Karpas-422 (cell line): ENCODE measurements at places on chromosomes 6 and 20.

GRCh38 chr6:158170656-158171081 is 2.5 kb downstream of the GTF2H5 start:
- H3K36me3 ChIP-seq = peaks cover under 1% of the 10 kb centered on the region; the same call in 1 of the 2 replicates
- H3K27ac ChIP-seq = no peak overlapping the region

DNA sequence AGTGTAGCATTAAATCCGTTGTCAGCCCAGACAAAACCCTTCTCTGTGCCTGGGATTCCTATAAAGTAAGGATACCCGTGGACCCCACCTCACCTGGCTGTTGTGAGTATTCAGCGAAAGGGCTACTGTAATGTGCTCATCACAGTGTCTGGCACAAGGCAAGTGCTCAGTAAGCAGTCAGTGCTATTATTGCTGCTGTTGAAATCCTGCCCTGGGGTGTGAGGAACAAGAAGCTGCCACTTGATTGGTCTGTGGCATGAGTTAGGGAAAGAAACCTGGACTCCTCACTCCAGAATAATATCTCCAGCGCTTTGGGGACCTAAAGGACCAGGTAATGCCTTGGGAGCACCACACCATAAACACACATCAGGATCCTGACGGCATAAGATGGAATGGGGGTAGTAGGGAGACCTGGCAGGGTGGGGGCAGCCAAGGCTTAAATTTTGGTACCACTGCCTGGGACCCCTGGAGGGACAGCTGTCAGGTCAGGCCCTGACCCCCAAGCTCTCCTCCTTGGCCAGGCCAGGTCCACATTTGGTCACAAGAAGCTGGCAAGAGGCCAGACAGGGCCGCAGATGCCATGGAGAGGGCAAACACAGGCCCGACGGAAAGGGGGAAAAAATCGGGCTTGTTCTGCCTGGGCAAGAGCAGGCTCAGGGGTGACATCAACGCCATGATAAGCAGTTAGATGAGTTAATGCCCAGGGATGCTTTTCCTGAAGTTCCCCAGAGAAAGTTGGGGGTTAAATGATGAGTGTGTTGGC is 66.5 kb downstream of the MRPL14 start:
- no peak overlapping the region for H3K27ac ChIP-seq
- no peaks in the 10 kb centered on the region for H3K36me3 ChIP-seq
- no peak overlapping the region for H3K4me3 ChIP-seq
- no peak for DNase-seq
- H3K27me3 ChIP-seq = no peaks in the 10 kb centered on the region

DNA sequence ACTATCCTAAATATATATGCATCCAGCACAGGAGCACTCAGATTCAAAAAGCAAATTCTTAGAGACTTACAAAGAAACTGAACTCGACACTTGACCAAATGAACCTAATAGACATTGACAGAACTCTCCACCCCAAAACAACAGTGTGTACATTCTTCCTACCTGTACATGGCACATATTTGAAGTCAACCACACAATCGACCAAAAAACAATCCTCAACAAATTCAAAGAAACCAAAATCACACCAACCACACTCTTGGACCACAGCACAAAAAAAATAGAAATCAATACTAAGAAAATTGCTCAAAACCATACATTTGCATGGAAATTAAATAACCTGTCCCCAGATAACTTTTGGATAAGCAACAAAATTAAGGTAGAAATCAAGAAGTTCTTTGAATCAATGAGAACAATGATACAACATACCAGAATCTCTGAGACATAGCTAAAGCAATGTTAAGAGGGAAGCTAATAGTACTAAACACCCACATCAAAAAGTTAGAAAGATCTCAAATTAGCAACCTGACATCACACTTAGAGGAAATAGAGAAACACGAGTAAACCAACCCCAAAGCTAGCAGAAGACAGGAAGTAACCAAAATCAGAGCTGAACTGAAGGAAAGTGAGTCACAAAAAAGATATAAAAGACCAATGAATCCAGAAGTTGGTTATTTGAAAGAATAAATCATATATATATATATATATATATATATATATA is 12.5 kb upstream of the TREM1 start:
- H3K4me3 ChIP-seq = no peak overlapping the region
- no peak overlapping the region for H3K27ac ChIP-seq
- no peak for DNase-seq
- no peaks in the 10 kb centered on the region for H3K27me3 ChIP-seq

DNA sequence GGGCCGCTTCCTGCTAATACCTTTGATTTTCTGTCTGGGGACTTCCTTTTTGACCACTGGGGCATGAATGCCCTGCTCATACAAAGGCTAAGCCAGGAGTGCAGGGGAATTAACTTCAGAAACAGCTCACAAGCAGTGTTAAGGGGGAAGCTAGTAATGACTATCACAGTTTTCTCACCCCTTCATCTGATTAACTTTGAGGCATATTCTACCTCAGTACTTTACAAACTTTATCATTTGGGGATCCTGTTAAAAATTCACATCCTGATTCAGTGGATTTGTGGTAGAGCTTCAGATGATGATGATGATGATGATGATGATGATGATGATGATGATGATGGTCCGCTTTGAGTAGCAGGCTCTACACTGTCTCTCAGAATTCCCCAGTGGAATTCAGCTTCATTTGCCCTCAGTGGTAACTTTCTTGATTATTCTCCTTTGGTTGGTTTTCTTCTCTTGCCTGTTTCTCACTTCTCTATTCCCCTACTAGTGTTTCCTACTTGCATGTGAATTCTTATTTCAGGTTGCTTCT is 78.4 kb upstream of the TMEM170B start:
- peaks cover 41% of the 10 kb centered on the region for H3K4me1 ChIP-seq
- peak overlapping the region; percentile 31 for H3K4me3 ChIP-seq
- H3K27ac ChIP-seq = peak overlapping the region; percentile 76
- DNase-seq = peak; percentile 83
- no peaks in the 10 kb centered on the region for H3K27me3 ChIP-seq

GRCh38 chr20:16573001-16573965 is at the start of gene KIF16B:
TSS of gene KIF16B (minus strand) at chr20:16573448. CDS start at chr20:16573275, 173 bp downstream.
- no peak within 1 kb of the TSS for H3K27ac ChIP-seq
- H3K27me3 ChIP-seq = no peaks in the 10 kb centered on the region
- peaks cover 21% of the 10 kb centered on the region for H3K4me1 ChIP-seq
- peak; percentile 92 for DNase-seq
- peak within 1 kb of the TSS; percentile 76 for H3K4me3 ChIP-seq

DNA sequence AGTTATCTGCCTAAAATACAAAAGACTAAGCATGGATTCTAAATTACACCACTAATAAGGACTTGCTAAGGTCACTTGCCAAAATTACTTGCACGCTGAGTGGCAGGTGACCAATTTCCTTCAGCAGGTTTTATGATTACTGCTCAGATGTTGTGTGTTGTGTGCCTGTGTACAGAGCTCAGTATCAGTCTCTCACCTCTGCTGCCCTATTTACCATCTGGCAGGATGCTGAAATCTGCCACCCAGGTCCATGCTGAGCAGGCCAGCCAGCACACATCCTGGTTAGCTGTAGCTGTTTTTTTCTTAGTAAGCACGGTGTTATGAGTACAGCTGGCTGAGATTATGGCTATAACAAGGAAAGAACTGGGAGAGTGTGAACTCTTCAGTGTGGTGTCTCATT is 34.0 kb downstream of the ELOVL4 start:
- no peak for DNase-seq
- H3K4me3 ChIP-seq = no peak overlapping the region
- no peaks in the 10 kb centered on the region for H3K36me3 ChIP-seq
- H3K4me1 ChIP-seq = no peaks in the 10 kb centered on the region

- H3K36me3 ChIP-seq = no peaks in the 10 kb centered on the region
- no peak overlapping the region for H3K27ac ChIP-seq
- no peak overlapping the region for H3K4me3 ChIP-seq
- no peaks in the 10 kb centered on the region for H3K4me1 ChIP-seq
- no peaks in the 10 kb centered on the region for H3K27me3 ChIP-seq
Observed at GRCh38 chr6:93424303-93425064, 5.1 kb upstream of the EPHA7 start.
